ENCODE measurements at places on chromosomes 3 and 15.

DNA sequence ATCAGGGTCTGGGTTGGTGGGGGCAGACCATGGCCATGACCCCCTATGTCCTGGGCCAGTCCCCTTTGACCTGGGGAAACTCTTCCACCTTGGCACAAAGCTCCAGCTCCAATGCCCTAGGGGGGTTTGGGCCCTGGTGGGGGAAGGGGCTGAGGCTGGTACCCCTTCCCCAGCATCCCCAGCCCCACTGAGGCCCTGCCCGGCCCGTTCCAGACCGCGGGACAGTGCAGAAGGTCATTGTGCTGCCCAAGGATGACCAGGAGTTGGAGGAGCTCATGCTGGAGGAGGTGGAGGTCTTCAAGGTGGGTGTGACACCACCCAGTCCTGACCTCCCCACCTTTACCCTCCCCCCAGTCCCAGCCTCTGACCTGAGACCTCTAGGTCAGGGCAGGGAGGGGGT lies 6.2 kb upstream of the GNAT1 start:
- peak; percentile 27 for DNase-seq

GRCh38 chr15:79582650-79583049 lies 150.5 kb downstream of the MINAR1 start:
- DNase-seq, result no peak

DNA sequence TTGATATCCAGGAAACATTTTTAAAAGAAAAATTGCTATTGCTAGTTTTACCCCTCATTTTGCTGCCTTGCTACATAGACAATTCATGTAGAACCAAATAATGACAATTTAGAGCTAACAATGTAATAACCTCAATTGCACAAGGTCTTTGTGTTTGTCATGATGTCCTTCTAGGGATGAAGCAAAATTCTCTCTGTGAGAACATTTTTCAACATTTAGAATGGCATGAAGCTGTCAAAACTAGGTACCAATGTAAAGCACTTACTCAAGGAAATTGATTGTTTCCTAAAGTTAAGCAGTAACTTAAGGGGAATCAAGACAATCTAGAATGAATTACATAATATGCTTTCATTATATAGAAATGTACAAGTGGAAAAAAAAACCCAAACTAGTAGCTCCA lies 7.9 kb upstream of the FGF7 start:
- DNase-seq, result no peak

DNA sequence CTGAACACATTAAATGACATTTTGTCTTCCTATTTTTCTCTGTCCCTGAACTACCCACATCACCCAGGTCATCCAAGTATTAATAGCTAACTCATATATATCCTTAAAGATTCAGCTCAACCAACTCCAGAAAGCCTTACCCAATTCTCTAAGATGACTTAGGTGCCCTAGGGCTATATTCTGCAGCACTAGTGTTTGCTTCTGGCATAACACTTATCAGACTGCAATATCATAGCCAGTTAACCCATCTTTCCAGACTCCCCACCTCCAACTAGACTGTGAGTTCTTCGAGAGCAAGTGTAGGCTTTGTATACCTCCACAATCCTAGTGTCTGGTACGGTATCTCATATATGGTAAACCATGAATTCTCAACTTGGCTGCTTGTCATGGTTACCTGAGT lies 50.7 kb downstream of the SST start:
- no peak for DNase-seq

GRCh38 chr3:124246949-124247348 lies 255.0 kb upstream of the ROPN1 start:
- DNase-seq, result no peak

DNA sequence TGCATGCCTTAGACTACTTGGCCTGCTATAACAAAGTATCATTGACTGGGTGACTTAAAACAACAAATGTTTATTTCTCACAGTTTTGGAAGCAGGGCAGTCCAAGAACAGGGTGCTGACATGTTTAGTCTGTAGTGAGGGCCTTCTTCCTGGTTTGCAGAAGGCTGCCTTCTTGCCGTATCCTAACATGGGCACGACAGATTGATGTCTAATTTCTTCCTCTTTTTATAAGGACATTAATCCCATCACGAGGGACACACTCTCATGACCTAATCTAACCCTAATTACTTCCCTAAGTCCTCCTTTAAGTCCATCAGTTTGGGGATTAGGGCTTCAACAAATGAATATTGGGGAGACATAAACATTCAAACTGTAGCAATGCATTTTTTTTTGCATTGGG lies 10.9 kb upstream of the GOLGA8B start:
- DNase-seq, result no peak

DNA sequence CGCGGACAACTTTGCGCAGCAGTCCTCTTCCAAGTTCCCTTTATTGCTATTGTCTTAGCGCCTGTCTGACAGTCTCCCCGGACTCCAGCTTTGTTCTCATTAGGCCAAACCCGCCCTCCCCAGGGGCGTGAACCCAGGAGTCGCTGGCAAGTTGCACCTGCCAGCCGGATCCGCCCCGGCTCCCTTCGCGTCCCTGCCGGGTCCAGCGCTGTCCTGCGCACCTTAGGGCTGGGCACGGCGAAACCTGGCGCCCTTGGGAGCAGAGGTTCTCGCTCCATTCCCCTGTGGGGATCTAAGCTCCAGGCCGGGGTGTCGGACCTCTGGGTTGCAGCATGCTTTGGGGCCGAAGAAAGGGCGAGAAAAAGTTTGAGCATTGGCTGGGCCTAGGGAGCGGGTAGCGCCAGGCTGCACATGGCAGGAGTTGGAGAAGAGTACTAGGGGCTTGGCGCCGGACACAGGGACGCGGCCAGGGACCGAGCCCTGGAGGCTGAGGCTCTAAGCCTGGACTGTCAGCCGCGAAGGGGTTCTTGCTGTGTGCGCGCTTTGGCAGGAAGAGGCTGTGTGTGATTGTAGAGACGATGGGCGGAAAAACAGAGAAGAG lies 335.1 kb upstream of the THRB start:
- no peak for DNase-seq

- no peak for DNase-seq
These were observed 10.3 kb downstream of the USF3 start for GRCh38 chr3:113685956-113686721.

DNA sequence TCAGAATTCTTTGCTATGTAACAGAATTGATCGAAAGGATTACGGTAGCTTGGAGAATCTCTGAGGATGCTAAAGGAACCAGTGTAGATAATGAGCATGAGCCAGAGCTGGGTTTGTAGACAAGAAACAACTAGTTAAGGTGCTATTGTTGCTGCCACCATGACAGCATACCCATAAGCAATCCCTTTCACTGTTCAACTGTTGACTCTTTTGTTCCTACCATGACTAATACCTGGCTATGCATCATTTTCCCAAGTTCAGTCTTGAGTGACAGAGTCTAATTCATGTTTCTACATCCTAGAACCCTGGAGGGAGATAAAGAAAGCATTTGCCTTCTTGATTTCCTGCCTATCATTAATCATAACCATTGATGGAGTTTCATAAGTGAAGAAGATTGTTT lies 600.3 kb downstream of the OTOL1 start:
- DNase-seq, result no peak

DNA sequence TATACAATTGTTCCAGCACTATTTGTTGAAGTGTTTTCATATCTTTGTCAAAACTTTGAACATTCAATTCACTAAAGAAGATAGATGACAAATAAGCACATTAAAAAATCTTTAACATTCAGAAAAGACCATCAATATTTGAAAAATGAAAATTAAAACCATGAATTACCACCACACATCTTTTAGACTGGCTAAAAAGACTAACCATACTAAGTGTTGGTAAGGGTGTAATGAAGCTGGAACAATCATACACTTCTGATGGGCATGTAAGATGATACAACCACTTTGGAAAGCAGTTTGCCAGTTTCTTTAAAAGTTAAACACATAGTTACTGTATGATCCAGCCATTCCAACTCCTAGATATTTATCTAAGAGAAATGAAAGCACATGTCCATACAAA lies 33.7 kb downstream of the LARP6 start:
- no peak for DNase-seq

DNA sequence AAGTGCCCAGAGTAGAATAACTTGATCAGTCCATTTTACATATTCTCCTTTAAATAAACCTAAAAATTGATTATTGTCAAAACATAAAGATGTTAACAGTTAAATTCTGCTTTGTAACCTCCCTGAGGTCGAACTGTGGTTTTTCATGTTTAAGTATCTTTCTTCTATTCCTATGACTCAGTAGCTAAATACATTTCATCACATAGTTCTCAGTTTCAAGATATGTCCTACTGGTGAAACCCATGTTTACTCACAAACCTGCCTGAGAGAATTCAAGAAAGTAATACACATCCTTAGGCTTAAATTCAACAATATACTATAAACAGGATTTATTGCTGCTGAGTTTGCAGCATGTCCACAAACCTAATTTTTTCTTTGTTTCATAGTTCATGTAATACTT lies 692.9 kb downstream of the ZPLD1 start:
- DNase-seq, result no peak

DNA sequence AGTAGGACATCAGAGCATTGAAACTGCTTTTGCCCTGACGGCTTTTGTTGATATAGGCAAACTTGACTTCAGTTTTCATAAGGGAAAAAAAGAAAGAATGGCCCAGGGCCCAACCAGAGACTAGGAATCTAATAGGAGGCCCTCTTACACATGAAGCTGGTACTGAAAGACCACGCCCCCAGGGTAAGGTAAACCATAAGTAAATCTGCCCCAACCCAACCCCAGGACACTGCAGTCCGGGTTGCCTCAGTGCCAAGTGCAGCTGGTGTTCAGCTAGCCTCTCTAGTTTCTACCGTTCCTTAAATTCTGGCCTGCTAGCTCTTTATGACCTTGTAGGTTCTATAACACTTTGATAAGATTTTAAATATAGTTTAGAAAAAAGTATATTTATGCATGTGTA lies 136.7 kb downstream of the AQP9 start:
- DNase-seq, result no peak

GRCh38 chr3:11668243-11669235 lies 24.8 kb upstream of the VGLL4 start:
- no peak for DNase-seq

DNA sequence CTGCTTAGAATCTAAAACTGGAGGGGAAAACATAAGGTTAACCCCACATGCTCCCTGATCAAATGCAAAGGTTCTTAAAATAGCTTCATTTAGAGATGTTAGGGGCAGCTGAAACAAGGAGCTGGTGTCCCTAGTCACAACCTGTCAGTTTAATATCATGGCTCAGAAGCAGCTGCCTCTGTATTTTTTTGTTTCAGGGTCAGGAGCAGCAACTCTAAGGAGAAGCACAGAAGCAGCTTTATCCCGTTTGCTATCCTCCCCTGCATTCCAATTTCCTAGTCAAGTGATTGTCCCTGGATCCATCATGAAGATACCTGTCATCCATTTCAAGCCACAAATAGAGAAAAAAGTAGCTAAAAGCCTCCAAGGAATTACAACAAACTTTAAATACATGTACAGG lies 4.1 kb downstream of the FILIP1L start:
- no peak for DNase-seq

GRCh38 chr3:169772305-169772896 lies 795 bp upstream of the MYNN start:
- DNase-seq, result no peak

DNA sequence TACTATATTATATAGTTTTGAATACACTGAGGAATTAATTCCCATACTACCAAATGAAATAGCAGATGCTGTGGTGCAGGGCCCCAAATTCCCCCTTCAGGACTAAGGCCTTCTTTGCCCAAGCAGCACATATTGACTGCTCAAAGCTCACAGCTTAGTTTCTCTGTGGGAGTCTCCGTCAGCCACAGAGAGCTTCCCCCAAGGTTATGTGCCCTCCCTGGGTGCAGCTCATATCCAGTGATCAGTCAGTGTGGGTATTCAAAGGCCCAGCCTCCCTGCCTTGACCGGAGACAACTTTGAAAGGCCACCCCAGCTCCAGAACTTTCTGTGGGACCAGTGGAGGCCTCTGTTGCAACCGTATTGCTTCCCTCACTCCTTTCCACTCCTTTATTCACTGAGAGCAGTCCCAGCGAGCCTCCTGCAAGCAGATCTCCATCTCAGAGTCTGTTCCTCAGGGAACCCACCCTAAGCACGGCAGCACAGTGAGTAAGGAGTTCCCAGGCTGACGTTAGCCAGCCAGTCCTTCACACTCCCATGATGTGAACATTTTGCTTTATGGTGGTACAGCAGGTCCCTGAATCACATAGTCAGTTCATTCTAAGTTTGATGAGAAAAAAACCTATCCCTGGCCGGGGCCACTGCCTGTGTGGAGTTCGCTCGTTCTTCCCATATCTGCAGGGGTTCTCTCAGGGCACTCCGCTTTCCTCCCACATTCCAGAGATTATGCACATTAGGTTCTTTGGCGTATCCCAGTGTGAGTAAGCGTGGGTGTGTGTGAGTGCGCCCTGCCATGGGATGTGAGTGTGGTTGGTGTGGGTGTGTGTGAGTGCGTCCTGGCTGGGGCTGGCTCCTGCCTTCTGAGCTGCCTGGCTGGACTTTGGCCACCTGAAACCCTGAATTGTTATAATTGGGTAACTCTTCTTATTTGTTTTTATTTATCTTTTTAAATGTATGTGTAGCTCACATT lies 64.4 kb upstream of the PPARG start:
- no peak for DNase-seq

GRCh38 chr15:96327155-96327741 lies 3.3 kb upstream of the NR2F2 start:
- DNase-seq, result no peak

DNA sequence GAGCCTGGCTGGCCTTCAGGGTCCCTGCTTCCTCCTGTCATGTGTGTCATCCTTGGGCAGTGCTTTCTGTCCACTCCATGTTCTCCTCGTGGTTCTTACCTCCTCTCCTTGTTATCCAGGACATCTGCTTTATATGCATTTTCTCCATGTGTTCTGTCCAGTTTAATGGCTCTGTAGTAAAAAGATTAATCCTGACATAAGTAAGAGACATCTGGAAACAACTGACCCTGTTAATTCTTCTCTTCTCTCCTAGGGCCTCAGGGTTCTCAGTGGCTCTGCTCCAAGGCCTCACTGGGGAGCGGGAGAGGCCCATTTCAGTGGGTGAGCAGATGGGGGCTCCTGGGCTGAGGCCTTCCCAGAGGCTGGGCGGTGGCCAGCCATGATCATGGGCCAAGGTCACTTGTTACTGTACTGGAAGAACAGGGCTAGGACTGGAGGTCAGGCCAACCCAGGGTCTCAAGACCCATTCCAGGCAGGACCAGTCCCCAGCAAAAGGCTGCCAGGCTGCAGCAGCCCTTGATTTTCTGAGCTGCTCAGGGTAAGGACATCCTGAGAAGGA lies 20.2 kb upstream of the CDCP1 start:
- DNase-seq, result no peak

DNA sequence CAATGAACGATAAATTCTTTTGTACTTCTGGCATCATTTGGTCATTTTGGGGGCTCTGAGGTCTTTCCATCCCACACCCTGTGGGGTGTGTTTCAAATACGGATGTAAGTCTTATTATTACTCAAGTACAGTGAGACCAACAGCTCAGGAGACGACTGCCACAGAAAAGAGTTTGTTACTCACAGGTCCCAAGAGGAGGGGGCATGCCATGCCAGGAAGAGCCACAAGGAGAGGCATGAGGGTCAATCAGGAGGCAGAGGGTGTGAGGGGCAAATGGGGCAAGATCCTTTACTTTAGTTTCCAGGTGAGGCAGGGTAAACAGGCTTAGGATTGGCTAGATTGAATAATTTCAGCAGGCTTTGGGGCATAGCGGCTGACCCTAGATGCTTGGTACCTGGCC lies 21.6 kb downstream of the TRH start:
- no peak for DNase-seq
